ENCODE measurements at places on chromosomes 2 and 18. TPM values are rescaled to one million over a fixed set of nuclear protein-coding genes. Genes with fewer than 3 reads are reported as not detected.

DNA sequence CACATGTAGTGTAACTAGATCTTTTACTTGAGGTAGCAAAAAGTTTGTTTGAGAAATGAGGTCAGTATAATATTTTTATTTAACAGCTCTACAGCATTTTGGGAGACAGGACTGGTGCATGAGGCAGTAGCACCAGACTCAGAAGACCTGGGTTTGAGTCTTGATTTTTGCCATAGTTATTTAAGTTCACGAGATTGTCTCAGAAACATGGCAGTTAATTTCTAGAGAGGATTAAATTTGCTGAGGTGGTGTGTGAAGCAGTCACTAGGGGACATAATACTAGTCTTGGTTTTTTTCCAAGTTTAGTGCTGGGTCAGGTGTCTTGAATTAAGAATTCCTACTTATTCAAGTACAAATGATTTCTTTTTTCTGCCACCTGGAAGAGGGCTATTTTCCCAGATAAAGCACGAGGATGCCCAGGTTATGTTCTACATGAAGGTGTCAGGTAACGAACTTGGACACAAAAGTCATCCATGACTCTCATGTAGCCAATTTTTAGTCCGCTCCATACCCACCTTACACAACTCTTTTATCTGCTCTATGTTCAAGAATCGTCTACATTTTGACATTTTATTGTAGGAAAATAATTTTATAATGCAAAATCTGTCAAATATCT is 1.4 kb downstream of the MARCHF7 start:
- DNase-seq = no peak
- peaks cover 5% of the 10 kb centered on the region for H3K36me3 ChIP-seq
- H3K4me3 ChIP-seq = peak overlapping the region; percentile 75
- H3K27me3 ChIP-seq = no peaks in the 10 kb centered on the region

DNA sequence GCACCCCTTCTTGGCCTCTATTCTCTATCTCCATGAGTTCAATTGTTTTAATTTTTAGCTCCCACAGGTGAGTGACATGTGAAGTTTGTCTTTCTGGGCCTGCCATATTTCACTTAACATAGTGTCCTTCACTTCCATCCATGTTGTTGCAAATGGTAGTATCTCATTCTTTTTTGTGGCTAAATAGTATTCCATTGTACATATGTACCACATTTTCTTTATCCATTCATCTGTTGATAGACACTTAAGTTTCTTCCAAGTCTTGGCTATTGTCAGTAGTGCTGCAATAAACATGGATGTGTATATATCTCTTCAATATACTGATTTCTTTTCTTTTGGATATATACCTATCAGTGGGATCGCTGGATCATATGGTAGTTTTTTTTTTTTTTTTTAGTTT is 9.0 kb downstream of the STRADB start:
- DNase-seq = no peak
- no peaks in the 10 kb centered on the region for H3K4me1 ChIP-seq
- H3K27ac ChIP-seq = no peak overlapping the region
- no peaks in the 10 kb centered on the region for H3K27me3 ChIP-seq

DNA sequence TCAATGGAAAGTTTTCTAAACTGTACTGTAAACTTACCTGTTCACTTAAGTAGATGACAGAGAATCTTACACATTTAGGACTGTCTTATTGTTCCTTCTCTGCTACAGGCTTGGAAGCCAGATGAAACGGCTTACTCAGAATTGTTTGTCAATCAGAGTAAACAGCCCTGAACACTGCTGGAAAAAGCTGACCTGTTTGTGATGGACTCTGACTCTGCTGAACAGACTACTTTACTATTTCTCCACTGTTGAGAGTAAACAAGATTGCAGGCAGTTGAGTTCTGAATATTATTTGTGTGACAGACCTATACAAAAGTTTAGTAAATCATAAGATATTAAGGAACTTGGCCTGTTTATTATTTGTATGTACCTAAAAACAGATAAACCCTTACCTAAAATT is 99.0 kb downstream of the NOL10 start:
- H3K36me3 ChIP-seq = peaks cover 25% of the 10 kb centered on the region
- H3K27ac ChIP-seq = no peak overlapping the region

DNA sequence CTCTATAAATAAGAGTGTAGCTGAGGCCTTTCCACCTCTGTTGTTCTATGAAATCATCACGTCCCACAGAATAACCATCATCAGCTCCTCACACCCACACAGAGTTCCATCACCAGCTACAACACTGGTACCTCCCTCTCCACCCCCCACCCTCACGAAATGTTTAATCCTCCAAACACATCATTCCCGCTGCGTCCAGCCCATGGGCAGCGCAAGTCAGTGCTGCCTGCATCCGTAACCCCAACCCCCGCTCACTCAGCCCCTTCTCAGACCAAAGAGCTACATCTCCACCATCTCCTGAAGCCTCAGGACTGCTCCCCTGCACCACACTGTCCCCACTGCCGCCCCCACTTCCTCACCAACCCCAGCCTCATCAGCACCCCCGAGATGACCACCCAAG is 19.4 kb downstream of the DNMT3A start:
- no peaks in the 10 kb centered on the region for H3K27me3 ChIP-seq
- H3K4me1 ChIP-seq = peaks cover 23% of the 10 kb centered on the region
- no peaks in the 10 kb centered on the region for H3K36me3 ChIP-seq
- H3K27ac ChIP-seq = no peak overlapping the region
- DNase-seq = no peak

DNA sequence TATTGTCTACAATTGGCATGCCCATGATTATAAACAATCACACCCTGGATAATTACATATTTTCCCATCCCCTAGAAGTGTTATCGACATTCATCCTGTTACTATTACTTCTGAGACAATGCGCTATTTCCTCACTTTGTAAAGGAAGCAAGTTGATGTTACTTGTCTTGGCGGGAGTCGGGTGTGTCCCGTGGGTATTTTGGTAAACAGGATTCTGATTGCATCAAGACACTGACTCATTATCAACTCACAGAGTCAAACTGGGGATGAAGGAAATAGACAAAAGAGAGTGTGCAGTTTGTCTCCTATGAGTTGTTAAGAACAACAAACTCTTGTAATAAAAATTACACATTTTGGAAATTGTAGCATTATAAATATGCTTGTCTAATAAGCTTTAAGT is 142.7 kb downstream of the GALR1 start:
- no peaks in the 10 kb centered on the region for H3K36me3 ChIP-seq
- no peaks in the 10 kb centered on the region for H3K27me3 ChIP-seq
- H3K27ac ChIP-seq = no peak overlapping the region
- DNase-seq = no peak
- H3K4me3 ChIP-seq = no peak overlapping the region

GRCh38 chr18:31680831-31681568 is 3.4 kb downstream of the B4GALT6 start:
- H3K4me3 ChIP-seq = no peak overlapping the region
- H3K4me1 ChIP-seq = no peaks in the 10 kb centered on the region

GRCh38 chr18:9755615-9756014 is 47.5 kb downstream of the RAB31 start:
- H3K36me3 ChIP-seq = no peaks in the 10 kb centered on the region
- no peaks in the 10 kb centered on the region for H3K4me1 ChIP-seq
- H3K4me3 ChIP-seq = no peak overlapping the region
- H3K27me3 ChIP-seq = no peaks in the 10 kb centered on the region
- no peak for DNase-seq

GRCh38 chr2:68769586-68770270 is 35.1 kb downstream of the ARHGAP25 start:
- DNase-seq = peak; percentile 52
- H3K4me3 ChIP-seq = peak overlapping the region; percentile 32
- peak overlapping the region; percentile 34 for H3K27ac ChIP-seq
- H3K27me3 ChIP-seq = no peaks in the 10 kb centered on the region
- H3K36me3 ChIP-seq = peaks cover 9% of the 10 kb centered on the region
- peaks cover 98% of the 10 kb centered on the region for H3K4me1 ChIP-seq

GRCh38 chr18:45839414-45840395 is 14.2 kb downstream of the SIGLEC15 start:
- peaks cover 8% of the 10 kb centered on the region for H3K27me3 ChIP-seq
- H3K4me1 ChIP-seq = peaks cover 7% of the 10 kb centered on the region
- no peak overlapping the region for H3K27ac ChIP-seq
- peak; percentile 58 for DNase-seq
- H3K4me3 ChIP-seq = no peak overlapping the region

DNA sequence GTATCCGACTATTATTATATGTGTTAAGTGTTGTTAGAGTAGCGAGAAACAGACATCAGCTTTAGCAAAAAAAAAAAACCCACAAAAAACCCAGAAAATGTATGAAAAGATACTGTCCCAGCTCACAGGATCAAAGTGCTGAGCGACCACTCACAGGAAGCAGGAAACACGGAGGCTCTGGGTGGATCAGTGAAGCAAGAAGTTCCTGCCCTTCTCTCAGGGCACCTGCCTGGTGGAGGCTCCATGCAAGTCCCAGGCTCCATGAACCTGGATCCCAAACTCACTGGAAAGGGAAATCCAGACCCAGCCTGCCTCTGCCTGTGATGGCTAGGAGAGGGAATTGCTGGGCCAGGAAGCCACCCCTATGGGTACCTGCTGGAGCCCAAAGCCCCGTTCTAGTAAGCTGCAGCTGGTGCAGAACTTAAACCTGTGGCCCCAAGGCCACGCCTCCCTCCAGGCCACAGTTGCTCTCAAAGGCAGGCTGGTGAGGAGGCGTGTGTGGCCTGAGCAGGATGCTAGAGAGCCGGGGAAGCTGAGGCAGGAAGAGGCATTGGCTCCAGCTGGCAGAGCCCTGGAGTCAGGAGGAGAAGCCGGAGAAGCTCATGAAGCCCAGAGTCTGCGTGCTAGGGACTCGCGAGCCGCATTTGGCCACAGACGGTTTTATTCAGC is 63.5 kb upstream of the TAF1B start:
- no peaks in the 10 kb centered on the region for H3K36me3 ChIP-seq
- H3K4me1 ChIP-seq = peaks cover 45% of the 10 kb centered on the region
- H3K27me3 ChIP-seq = no peaks in the 10 kb centered on the region
- H3K27ac ChIP-seq = no peak overlapping the region
- peak; percentile 70 for DNase-seq

GRCh38 chr2:24768601-24769000 is 24.6 kb downstream of the PTRHD1 start:
- H3K4me1 ChIP-seq = no peaks in the 10 kb centered on the region
- no peak overlapping the region for H3K27ac ChIP-seq
- peaks cover 21% of the 10 kb centered on the region for H3K36me3 ChIP-seq
- no peaks in the 10 kb centered on the region for H3K27me3 ChIP-seq
- DNase-seq = no peak

GRCh38 chr18:48191494-48191893 is 217.7 kb downstream of the ZBTB7C start:
- no peaks in the 10 kb centered on the region for H3K4me1 ChIP-seq
- H3K27ac ChIP-seq = no peak overlapping the region
- no peaks in the 10 kb centered on the region for H3K36me3 ChIP-seq
- H3K4me3 ChIP-seq = no peak overlapping the region

DNA sequence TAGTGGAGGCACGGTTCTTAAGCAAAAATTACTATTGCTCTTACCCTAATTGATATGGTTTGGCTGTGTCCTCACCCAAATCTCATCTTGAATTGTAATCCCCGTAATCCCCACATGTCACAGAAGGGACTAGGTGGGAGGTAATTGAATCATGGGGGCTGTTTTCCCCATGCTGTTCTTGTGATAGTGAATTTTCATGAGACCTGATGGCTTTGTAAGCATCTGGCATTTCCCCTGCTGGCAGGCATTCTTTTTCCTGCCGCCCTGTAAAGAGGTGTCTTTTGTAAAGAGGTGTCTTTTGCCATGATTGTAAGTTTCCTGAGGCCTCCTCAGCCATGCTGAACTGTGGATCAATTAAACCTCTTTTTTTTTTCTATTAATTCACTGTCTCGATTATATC is 1691.8 kb upstream of the SLC39A10 start:
- H3K27ac ChIP-seq = no peak overlapping the region
- DNase-seq = no peak
- H3K27me3 ChIP-seq = no peaks in the 10 kb centered on the region
- no peak overlapping the region for H3K4me3 ChIP-seq
- no peaks in the 10 kb centered on the region for H3K36me3 ChIP-seq
- H3K4me1 ChIP-seq = no peaks in the 10 kb centered on the region

PJVK gene
- 1.5 TPM for total RNA-seq

GBX2 gene
- not detected for total RNA-seq

CASP8 gene
- 48.1 TPM for total RNA-seq

TSPYL6 gene
- total RNA-seq = not detected

DYTN gene
- total RNA-seq = not detected

FAM124B gene
- not detected for total RNA-seq

GALR1 gene
- not detected for total RNA-seq

DOK6 gene
- total RNA-seq = not detected

RSAD2 gene
- total RNA-seq = 1.00 TPM
